Tibial nerve (tissue), 4 donors: ENCODE measurements at places on chromosomes 4 and X. TPM values are rescaled to one million over a fixed set of nuclear protein-coding genes. Genes with fewer than 3 reads are reported as not detected.

ZNF518B gene
- total RNA-seq, result 13.5 TPM

ZNF275 gene
- total RNA-seq, result 11.8 TPM

HMGN5 gene
- 7.2 TPM for total RNA-seq

BANK1 gene
- 3.5 TPM for total RNA-seq

TREX2 gene
- total RNA-seq, result 4.4 TPM

PRRG1 gene
- total RNA-seq, result 18.6 TPM

NUDT9 gene
- 22.5 TPM for total RNA-seq

MTMR1 gene
- 11.0 TPM for total RNA-seq

SRPX2 gene
- 91.2 TPM for total RNA-seq

- DNase-seq, result no peak
Measured at GRCh38 chr4:14337892-14338584, 664.2 kb upstream of the CPEB2 start.

DNA sequence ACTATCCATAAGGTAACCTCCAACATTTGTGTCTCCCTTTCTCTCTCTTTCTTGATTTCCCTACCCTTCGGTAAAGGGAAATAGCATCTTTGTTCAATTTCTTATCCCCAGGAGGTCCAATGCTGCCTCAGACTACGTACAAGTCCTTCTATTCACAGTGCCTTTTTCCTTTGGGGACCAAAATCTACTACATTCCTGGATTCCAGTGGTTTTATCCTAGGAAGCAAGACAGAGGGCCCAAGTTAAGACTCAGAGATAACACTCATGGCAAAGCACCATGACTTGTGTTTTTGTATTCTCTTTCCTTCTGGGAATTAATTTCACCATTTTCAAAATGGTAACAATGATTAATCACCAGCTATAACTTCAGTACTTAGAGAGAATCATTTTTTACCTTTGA, 10.6 kb downstream of the G3BP2 start:
- DNase-seq, result no peak

- no peak for DNase-seq
Measured at GRCh38 chrX:132266583-132267355, 47.5 kb upstream of the RAP2C start.

- DNase-seq, result no peak
Measured at GRCh38 chr4:98728871-98729270, 70.5 kb upstream of the TSPAN5 start.

DNA sequence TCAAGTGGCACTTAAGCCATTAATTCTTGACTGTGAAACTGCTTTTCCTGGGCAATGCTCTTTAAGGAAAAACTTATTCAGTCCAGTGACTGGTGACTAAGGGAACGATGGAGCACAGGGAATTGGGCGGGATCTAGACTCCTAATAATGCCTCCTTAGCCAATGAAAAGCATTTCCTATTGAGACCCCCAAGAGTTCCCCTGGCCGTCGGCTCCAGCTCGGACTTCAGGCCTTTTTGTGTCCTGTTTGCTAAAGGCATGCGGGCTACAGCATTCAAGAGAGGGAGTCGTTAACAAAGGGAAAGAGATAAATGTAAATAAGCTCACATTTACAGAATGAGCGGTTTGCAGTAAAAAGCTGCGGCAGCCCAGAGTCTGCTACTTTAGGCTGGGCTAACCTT, at the start of gene LPAR4:
TSS of gene LPAR4 (plus strand) at position 232 of the 400 bp plus-strand sequence. CDS start 7,150 bp downstream, outside the sequence.
- no peak for DNase-seq

DNA sequence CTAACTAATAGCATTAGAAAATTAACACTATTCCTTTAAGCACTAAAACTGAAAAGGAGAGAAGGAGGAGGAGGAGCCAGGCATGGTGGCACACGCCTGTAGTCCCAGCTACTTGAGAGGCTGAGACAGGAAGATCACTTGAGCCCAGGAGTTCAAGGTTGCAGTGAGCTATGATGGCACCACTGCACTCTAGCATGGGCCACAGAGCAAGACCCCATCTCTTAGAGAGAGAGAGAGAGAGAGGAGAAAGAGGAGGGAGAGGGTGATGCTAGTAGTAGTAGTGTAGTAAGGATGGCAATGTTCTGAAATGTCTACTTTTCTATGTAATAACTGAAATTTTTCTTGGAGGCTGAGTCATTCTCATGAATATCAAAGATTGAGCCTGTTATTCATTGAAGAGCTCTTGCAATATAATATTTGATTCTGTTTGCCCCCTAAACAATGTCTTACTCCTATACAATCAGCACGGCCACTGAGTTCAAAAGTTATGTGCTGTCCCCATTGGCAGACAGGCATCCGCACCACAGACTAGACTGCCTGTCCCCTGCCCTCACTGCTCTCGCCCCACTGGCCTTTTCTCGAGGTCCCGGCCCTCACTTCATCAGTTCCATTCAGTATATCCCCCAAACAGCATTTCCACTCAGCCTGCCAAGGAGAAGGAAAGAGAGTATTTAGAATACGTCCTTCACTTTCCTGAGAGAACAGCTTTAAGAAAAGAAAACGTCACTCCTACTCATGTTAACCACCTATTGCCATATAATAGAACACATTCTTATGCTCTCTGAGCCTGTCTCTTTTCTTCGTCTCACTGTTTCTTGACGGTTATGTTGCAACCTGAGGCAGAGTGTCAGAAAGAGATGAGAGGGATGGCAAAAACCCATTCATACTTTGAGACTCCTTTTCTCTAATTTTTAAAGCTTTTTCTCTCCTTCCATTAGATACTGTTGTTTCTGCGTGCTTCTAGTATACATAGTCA, 238.1 kb downstream of the PALLD start:
- no peak for DNase-seq

DNA sequence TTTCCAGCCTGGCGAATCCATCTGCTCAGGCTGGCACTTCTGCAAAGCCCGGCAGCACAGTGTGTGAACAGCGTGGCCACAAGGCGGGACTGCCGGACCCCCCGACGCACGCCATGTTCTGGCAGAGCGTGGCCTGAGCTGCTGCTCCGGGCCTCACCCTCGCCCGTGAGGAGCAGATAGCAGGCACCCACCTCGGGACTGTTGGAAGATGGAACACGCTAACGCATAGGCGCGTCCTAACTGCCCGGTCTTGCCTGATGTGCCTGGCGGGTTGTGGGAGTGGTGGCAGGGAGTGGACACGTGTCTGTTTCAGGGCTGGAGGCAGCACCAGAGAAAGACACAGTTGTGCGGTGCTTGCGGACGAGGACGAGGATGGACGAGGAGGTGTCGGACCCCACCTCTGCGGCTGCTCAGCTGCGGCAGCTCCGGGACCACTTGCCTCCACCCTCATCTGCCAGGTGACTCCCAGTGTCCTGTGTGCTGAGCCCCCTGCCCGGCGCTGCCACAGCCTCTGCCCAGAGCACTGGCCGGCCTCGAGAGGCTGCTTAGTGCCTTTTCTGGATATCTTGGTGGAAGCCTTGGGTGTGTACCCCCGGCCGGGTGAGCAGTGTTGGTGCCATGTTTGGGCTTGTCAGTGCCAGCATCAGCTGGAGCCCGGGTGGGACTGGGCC, 28.2 kb downstream of the UVSSA start:
- DNase-seq, result no peak

- no peak for DNase-seq
Measured at GRCh38 chr4:78242071-78242470, 184.9 kb downstream of the FRAS1 start.

DNA sequence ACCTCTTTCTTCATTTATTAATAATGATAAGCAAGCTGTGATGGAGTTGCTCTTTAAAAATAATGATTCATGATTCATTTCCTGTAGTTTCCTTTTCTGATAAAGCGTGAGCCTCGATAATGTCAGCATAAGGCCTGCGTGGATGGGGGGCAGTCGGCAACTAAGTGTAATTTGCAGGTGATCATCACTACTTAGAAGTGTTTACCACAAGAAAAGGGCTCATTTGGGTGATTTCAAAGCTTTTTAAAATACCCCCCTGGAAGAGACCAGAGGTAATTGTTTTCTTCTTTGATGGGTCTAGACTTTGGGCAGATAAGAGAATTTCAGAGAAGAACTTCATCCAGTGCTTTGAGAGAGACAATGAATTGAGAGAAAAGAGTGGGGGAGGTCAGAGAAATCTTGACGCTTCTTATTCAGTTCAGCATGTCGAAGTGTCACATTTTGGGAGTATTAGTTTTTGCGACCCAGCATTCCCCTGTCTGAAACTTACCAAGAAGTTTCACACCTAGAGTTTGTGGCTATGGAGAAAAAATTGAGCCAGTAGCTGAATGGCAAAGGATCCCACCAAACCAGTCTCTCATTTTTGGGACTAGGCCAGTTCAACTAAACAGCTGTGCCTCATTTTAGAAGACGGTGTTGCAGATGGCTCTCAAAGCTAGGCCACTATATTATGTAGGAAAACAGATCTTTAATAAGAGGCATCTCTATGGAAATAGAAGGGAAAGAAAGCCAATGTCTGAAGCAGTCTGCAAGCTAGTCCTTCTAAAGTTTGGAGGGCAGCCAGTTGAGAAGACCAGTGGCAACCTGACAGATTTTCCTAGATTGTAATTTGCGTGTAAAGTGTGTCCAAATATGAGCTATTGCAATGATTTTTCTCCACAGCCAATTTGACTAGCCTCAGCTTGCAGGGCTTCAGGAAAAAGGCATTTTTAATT, 171.0 kb upstream of the PPP1R2C start:
- DNase-seq, result no peak

- DNase-seq, result no peak
Measured at GRCh38 chrX:20965270-20966044, 408.8 kb upstream of the CNKSR2 start.

- no peak for DNase-seq
Measured at GRCh38 chrX:9576059-9576458, 111.2 kb downstream of the TBL1X start.

DNA sequence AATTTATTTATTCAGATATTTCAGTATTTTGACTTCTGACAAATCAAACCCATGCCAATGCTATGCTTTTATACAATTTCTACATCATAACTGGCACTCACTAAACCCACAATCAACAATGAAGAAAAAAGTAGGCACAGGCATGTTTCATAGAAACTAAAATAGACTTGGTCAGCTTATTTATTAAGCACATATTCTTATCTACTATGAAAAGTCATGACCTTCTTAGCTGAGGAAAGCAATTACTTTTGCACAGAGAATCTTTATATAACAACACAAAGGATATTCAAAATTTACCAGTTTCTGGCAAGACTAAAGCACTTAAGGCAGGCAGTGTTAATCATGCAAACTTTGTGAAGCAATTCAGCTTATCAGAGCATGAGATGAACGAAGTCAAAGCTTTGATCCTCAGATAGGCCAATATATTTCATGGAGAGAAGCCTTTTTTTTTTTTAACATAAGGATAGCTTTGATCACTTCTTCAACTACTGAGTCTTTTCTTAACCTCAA, 490.6 kb downstream of the INPP4B start:
- DNase-seq, result no peak

DNA sequence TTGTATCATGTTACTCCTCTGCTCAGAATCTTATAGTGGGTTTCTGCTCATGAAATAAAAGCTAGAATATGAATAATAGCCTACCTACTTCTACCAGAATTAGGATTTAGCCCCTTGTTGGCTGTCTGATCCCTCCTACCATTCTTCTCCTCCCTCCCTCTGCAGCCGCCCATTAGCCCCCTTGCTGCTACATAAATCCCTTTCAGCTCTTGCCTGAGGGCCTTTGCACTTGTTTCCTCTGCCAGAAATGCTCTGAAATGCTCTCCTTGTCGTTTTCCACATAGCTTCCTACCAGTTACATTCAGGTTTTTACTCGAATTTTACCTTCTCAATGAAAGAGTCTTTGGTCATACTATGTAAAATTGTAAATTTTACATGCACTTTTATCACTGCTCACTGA, 159.2 kb downstream of the ADGRL3 start:
- no peak for DNase-seq
